CD14-positive monocyte (primary cell): ENCODE measurements at places on chromosomes 2 and 18. TPM values are rescaled to one million over a fixed set of nuclear protein-coding genes. Genes with fewer than 3 reads are reported as not detected.
A peak's percentile ranks its signal among the peaks of the same experiment; 100 is the strongest.

DNA sequence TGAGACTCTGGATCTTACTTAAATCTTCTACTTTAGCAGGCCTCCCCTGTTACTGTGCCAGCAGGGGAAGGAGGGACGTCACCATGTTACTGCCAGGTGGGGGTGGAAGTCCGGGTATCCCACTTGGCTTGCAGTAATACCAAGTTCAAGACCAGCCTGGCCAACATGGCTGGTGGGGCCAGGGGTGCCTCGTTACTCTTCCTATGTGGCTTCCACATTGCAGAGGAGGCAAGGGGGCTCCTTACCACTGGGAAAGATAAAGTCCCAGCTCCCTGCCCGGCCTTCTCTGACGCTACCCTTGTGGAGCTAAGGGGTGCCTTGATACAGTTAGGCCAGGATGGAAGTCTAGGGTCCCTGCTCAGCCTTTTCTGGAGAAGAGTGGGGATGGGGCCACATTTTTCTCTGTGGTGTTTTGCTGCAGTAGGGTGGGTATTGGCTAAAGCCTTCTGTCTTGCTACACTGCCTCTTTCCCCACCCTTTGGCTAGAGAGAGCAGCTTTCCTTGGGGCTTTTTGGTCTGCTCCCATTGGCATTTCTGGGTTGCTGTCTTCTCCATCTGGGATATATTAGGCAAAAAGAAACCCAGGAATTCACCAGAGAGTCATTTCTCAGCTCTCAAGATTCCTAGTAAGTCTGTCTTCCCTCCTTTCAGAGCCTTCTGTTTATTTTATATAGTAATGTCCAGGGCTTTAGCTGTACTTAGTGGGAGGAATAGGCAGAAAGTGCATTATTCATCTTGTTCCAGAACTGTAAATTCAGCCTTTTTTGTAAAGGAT is 21.9 kb downstream of the ELMOD3 start:
- no peaks in the 10 kb centered on the region for H3K4me1 ChIP-seq
- no peak for DNase-seq
- no peak overlapping the region for H3K27ac ChIP-seq
- H3K36me3 ChIP-seq: peaks cover 79% of the 10 kb centered on the region
- no peaks in the 10 kb centered on the region for H3K27me3 ChIP-seq

Gene SP140
- polyA plus RNA-seq: 5.9 TPM

DNA sequence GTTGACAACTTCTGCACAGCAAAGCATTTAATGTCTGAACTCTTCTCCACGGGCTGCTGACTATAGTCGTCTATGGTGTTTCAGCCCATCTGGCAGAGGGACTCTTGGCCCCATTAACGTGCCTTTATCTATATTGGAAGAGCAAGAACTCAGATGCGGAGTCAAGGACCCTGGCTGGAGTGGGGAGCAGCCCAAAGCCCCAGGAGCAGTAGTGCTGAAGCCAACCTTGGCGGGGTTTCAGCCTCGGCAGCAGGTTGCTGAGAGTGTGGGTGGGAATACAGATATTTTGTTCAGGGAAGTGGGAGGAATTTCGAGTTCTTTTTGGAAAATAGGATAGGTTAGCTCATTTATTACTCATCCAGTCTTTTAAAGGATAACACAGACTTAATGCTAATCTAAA is 34.2 kb downstream of the TMEM17 start:
- no peak for DNase-seq
- H3K4me1 ChIP-seq: peaks cover 11% of the 10 kb centered on the region
- H3K4me3 ChIP-seq: no peak overlapping the region
- H3K27me3 ChIP-seq: no peaks in the 10 kb centered on the region
- H3K36me3 ChIP-seq: no peaks in the 10 kb centered on the region
- no peak overlapping the region for H3K27ac ChIP-seq

Gene FSHR
- not detected in 2 replicates for polyA plus RNA-seq

GRCh38 chr2:10400978-10401951 is 46.9 kb downstream of the ODC1 start:
- DNase-seq: no peak
- peak overlapping the region; percentile 87 for H3K27ac ChIP-seq
- no peaks in the 10 kb centered on the region for H3K27me3 ChIP-seq
- peaks cover 80% of the 10 kb centered on the region for H3K4me1 ChIP-seq
- peak overlapping the region; percentile 56 for H3K4me3 ChIP-seq

GRCh38 chr2:227824711-227825110 is 11.1 kb downstream of the CCL20 start:
- no peaks in the 10 kb centered on the region for H3K36me3 ChIP-seq
- peaks cover 26% of the 10 kb centered on the region for H3K4me1 ChIP-seq
- no peak overlapping the region for H3K4me3 ChIP-seq
- no peak for DNase-seq
- no peaks in the 10 kb centered on the region for H3K27me3 ChIP-seq

Gene DNAJC5G
- not detected for polyA plus RNA-seq
